OCI-M1 (cell line): ENCODE measurements at places on chromosomes 1 and 21.

DNA sequence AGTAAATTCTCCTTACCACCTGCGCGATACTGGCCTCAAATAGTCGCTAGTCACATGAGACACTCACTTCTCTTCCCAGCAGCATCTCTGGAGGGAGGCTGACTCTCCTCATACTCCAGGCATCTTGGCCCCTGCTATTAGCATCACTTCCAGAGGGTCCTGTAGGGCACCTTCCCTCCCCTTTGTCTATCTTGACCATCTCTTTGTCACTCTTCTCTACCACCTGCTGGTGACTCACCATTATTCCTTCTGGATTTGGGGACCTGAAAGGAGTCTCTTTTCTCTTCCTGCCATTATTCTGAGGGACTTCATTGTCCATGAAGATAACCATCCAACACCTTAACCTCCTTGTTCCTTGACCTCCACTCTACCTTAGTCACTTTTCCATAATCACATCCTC, 31.7 kb upstream of the GPR37L1 start:
- no peak for DNase-seq

GRCh38 chr1:247104965-247105364, 809 bp upstream of the ZNF669 start:
- no peak for DNase-seq

- no peak for DNase-seq
These were observed 86.4 kb downstream of the PLXNA2 start for GRCh38 chr1:208157769-208158168.

GRCh38 chr1:33610864-33611455, 138.5 kb downstream of the ZSCAN20 start:
- DNase-seq: no peak

- DNase-seq: no peak
These were observed 18.2 kb downstream of the TMEM201 start for GRCh38 chr1:9606948-9607347.

DNA sequence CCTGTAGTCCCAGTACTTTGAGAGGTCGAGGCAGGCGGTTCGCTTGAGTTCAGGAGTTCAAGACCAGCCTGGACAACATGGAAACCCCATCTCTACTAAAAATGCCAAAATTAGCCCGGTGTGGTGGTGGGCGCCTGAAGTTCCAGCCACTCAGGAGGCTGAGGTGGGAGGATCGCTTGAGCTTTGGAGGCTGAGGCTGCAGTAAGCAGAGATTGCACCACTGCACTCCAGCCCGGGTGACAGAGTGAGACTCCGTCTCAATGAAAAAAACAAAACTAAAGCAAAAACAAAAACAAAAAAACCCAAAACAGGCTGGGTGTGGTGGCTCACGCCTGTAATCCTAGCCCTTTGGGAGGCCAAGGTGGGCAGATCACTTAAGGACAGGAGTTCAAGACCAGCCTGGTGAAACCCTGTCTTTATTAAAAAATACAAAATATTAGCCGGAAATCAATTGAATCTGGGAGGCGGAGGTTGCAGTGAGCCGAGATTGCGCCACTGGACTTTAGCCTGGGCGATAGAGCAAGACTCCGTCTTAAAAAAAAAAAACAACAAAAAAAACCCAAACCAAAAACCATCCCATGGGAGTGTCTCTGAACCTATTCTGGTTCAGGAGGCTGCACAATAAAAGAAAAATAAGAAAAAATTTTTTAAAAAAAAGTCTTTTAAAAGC, 1.7 kb upstream of the CGN start:
- DNase-seq: no peak

GRCh38 chr1:61356016-61356415, 273.7 kb downstream of the NFIA start:
- DNase-seq: no peak

- no peak for DNase-seq
These were observed 94.6 kb downstream of the ATP6V1G3 start for GRCh38 chr1:198445872-198446271.
